Stimulated activated CD4-positive, alpha-beta T cell treated with anti-CD3 and anti-CD28 coated beads, Interleukin-1b, Interleukin-23, amount 100 ng/mL, for 1 hour (primary cell): ENCODE measurements at places on chromosomes 5 and 9.

DNA sequence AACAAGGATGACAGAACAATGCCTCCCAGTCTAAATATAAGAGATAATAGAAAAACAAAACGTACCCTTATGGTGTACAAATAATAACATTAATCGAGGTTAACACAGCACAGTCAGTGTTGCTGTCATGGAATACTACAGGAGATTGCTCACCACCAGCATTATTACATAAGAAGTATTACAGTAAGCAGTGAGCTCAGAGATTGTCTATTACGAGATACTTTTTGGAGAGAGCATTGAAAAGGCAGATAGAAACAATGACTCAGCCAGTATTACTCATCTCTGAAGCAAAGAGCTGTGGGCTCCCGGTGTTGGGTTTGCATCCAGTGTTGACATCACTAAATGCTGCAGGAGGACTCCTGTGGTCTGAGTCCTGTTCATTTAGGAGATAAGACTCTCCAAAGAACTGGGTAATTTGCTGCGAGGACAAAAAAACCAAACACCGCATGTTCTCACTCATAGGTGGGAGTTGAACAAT is 191.9 kb upstream of the SEMA6A start:
- DNase-seq, result no peak

- no peak for DNase-seq
These were observed 48.9 kb upstream of the BOD1 start for GRCh38 chr5:173665326-173665725.

DNA sequence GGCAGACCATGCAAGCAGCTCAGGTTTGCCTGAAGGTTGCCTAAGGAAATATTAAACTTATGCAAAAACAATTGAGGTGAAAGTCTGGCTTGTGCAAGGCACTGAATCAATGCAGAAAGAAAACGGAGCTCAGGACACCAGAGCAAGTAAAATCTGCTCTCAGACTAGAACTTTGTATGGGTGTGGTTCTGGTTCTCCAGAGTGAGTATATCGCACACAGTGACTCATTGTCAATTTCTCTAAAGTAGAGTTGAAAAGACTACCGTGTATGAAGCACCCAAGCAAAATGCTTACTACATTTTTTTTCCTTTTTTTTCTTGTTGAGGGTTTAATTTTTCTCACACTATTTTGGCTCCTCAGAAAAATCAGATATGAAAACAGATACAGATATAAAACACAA is 650.3 kb upstream of the CDH10 start:
- DNase-seq, result no peak

- DNase-seq, result no peak
These were observed 40.2 kb upstream of the TRIM32 start for GRCh38 chr9:116646661-116647514.

DNA sequence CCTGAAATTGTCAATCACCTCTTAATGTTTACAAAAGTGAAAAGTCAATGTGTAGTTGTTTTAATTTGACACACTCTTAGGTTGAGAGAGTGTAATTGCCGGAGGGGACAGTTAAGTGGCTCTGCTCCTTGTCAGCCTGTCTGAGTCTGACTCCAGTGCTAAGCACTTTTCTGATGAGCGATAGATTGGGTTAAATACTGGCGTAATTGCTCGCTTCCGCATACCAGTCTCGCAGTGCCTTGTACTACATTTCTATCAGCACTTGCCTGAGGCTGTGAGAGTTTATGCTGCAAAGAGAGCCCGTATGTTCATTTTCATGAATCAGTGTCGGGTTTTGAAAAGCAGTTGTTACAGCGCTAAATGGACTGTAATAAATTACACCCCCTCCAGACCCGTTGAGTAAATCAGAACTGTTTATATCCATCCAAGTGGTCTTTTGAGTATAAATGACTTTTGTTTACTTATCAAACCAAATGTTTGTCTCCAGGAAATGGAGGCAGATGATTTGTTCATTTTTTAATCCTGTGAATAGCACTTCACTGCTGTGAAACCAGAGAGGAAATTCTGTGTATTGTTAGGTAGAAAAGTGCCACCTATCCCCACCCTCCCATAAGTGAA is 41.0 kb upstream of the DMRT3 start:
- DNase-seq, result no peak

DNA sequence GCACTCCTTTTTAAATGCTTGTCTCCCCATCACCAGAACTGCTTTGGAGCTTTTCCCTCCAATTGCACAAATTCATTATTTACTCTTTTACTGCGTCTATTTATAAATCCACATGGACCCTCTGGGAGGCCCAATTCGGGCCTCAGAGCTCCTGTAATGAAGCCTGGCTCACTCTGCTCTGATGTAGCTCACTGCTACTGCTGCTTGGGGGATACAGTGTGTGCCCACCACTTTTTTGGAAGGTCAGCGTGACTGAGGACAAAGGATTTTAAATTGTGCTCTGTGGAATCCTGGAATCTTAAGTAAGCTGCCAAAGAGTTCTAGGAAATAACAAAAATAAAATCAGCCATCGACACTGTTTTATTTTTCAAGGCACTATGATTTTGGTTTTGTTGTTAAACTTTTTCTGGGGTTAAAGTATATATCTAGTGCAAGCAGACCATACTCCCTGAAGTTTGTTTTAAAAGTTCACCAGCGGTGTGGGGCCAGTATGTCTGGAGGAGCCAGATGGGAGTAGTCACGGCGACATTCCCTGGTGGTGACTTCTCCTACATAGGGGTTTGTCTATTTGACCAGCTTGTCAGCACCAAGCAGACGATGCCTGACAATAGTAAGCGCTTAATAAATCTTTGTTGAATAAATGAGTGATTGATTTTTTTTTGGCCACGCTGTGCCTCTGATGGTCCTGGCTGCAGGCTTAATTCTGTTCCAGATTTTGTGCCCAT is 142.8 kb downstream of the TMEM38B start:
- DNase-seq, result no peak

DNA sequence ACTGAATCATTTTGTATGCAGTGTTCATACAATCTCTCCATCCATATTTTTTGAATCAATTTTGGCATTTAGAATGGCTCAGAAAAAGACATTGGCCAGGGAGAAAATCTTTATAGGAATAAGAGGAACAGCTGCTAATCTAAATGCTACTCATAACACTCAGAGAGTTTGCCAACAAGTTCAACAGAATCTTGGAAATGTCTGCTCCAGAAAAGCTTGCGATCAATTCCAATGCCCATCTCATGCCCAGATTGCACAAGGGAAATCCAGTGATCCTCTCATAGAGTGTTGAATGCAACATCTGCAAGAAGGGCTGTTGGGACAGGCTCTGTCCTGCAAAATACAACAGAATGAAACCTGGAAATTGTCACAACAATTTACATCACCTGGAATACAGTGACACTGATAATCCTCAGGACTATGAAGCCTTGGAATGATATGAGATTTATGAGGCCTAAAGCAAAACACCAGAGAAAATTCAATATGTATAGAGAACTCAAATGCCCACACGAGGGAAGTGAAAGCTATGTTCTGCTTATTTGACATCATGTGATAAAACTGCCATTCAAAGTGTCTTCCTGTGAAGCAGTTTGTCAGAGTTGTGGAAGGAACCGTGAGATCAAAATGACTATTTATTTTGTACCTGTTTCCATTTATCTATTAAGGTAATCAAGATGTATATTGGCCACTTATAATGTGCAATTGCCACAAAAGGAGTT is 190.1 kb downstream of the PARP8 start:
- DNase-seq, result no peak

GRCh38 chr5:171601266-171601881 is 181.9 kb downstream of the FGF18 start:
- DNase-seq, result no peak

DNA sequence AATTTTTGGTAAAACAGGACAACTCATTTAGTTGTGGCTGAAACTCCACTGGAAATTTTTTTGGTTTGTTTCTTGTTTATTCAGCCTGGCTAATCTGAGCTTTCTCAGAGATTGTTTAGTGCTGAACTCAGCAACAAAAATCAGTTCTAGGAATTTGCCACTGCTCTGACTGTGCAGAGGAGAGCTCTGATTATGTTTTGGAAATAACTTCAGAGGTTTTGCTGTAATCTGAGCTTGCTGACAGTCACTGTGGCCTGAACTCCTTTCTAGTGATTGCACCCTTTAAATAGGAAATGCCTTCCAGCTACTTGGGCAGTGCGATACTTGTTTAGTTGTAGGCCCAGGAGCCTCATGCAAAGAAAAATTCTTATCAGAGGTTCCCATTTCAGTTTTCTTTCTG is 60.2 kb downstream of the OSTF1 start:
- DNase-seq, result no peak

- no peak for DNase-seq
These were observed 330.8 kb downstream of the KDM4C start for GRCh38 chr9:7088611-7089010.

DNA sequence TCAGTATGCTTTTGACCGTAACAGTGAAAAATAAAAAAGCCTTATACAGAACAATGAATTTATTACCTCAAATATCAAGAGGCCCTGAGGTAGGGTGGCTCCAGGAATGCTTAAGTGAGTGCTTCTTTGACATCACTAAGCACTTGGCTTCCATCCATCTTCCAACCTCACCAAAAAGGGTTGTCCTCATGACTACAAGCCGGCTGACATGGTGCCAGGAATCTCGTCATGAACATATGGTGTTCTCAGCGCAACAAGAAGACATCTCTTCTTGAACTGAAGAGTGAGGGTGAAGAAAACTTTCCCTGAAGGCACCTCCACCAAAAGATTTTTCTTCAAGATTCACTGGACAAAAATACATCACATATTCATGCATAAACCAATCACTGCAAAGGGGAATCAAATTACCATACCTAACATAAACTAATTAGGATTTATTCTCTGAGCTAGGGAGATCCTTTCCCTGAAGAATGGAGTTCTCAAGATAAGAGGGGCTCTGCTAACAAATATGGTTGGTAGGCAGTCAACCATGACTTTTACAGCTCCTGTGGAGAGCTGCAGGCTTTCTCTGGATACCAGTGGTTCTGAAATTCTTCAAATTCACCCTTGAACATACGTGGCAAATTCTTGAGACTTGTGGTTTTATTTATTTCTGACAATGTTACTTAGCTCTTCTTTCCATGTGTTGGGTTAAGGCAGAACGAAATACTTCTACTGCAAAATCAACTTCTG is 49.5 kb downstream of the AGXT2 start:
- no peak for DNase-seq

DNA sequence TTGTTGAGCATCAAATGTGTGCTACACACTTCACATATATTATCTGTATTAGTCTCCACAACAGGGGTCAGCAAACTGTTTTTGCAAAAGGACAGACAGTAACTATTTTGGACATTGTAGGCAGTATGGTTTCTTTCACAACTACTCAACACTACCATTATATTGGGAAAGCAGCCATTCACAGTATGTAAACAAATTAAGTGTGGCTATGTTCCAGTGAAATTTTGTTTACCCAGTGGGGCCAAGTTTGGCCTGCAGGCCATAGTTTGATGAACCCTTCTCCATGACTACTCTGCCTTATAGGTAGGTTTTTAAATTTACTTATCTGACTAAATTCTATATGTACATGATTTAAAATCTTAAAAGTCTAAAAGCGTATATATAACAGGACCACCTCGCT is 13.0 kb upstream of the FAM151B start:
- no peak for DNase-seq

- no peak for DNase-seq
These were observed 142.8 kb upstream of the IFNE start for GRCh38 chr9:21624675-21625644.
